ENCODE measurements at places on chromosomes 11 and 22.

DNA sequence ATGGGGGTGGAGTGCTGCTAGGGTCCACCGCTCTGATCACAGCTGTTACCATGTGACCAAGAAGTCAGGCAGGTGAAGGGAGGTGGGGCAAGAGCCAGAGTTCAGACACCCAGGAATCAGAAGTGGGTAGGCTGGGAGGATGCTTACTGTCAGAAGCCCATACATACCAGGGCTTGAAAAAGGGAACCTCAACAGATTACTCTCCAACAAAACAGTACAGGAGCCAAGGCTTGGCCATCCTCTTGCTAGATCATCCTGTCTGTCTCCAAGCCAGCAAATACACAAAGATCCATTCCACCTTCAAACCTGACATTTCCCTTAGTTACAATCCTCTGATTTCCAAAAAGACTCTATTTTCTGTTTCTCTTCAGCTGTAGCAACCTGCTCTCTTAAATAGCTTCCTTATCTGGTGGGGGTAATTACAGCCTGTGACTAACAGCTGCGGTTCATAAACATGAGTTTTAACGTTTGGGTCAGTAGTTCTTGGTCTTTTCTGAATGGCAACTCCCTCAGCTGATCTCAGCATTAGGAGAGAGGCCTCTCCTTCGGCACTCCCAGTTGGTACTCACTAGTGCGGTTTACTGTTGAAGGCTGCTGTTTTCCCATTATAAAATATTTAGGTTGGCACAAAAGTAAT lies 31.1 kb upstream of the WT1 start:
- no peak for DNase-seq

- DNase-seq = no peak
Measured at GRCh38 chr11:65639623-65640482, 2.0 kb downstream of the SIPA1 start.

DNA sequence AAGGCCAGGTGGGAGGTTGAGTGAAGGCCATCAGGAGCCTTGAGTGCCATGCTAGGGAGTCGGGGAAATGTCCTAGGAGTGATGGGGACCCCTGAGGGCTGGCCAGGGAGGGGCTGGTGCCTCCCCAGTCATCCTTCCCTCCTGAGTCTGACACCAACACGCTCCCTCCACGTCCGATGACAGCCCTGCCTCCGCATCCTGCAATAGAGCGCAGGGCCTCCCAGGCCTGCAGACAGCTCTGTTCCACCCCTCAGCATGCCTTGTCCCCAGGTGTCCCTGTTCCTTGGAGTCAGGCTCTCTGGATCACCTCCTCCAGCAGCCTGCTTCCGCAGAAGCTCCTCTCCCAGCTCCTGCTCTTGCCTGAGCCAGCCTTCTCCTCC lies 3.1 kb downstream of the RAC2 start:
- DNase-seq = no peak

DNA sequence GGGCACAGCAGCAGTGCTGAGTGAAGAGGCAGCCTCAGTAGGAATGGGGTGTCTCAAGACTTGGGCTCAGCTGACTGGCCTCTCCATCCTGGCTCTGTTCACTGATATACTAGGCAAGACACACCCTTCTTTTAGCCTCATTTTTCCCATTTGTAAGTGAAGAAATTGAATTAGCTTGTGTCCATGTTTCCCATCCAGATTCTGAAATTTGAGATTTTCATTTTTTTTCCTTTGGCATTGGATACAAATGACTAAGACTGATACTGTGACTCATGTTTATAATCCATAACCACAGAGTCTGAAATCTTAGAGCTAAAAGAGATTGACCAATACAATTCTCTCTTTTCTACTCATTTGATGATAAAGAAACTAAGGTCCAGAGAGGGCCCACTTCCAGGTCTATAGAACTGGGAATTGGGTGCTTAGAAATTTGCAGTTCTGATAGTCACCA lies 110.9 kb downstream of the KCNC1 start:
- peak; percentile 6 for DNase-seq

DNA sequence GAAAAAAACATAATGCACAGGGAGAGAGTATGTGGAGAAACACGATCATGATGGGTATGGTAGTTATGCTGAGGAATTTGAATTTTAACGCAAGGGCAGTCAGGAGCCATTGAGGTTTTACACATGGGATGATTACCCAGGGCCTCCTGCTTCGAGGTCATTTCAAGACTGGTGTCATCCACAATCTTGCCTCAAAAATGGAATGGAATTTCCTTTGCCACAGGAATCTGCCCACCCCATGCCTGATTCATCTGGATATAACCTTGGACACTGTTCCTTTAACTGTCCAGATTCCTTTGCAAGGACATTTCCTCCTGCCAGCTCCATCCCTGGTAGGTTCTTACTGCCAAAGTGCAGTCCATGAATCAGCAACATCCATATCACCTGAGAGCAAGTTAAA lies 655.9 kb upstream of the TENM4 start:
- DNase-seq = peak; percentile 85

Data from brain microvascular endothelial cell (primary cell).